ENCODE measurements at places on chromosomes 1 and 21. TPM values are rescaled to one million over a fixed set of nuclear protein-coding genes. Genes with fewer than 3 reads are reported as not detected.

Gene RAD54L
- total RNA-seq, result 4.2 TPM

Gene ANKRD34A
- 1.1 TPM for total RNA-seq

Gene FAM72C
- total RNA-seq, result 0.27 TPM

- H3K4me3 ChIP-seq, result no peak overlapping the region
- H3K27me3 ChIP-seq, result no peaks in the 10 kb centered on the region
- H3K27ac ChIP-seq, result no peak overlapping the region
- H3K36me3 ChIP-seq, result peaks cover 15% of the 10 kb centered on the region
- DNase-seq, result no peak
These were observed 7.6 kb downstream of the PAFAH2 start for GRCh38 chr1:25990251-25990650.

DNA sequence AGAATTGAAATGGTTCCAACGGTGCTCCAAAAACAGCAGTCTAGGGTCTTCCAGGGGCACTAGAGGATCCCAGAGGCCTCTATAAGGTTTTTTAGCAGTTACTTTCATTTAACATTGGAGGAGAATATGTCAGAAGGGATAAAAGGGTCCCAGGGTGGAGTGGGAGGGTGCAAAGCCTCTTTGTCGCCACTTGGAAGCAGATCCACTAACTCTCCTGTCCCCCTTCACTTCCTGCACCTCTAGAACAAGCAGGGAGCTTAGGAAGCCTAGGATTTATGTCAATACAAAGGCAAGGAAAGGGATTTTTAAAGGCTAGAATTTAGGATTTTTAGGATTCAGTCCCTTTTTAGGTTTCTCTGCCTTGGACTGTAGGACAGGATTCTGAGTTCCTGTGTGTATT lies 8.3 kb downstream of the PCP4L1 start:
- peaks cover 8% of the 10 kb centered on the region for H3K4me1 ChIP-seq
- DNase-seq, result no peak
- H3K27ac ChIP-seq, result no peak overlapping the region

- peaks cover 41% of the 10 kb centered on the region for H3K4me1 ChIP-seq
- peaks cover 14% of the 10 kb centered on the region for H3K36me3 ChIP-seq
- DNase-seq, result no peak
- no peaks in the 10 kb centered on the region for H3K27me3 ChIP-seq
- no peak overlapping the region for H3K27ac ChIP-seq
These were observed 36.4 kb downstream of the EPHA2 start for GRCh38 chr1:16119504-16119903.

- no peak overlapping the region for H3K4me3 ChIP-seq
- H3K4me1 ChIP-seq, result peaks cover 8% of the 10 kb centered on the region
- DNase-seq, result no peak
- H3K36me3 ChIP-seq, result no peaks in the 10 kb centered on the region
- no peak overlapping the region for H3K27ac ChIP-seq
These were observed 79.4 kb upstream of the SLC25A33 start for GRCh38 chr1:9459816-9460407.

GRCh38 chr1:178580096-178580495 lies 67.2 kb downstream of the TEX35 start:
- peak; percentile 38 for DNase-seq
- H3K36me3 ChIP-seq, result no peaks in the 10 kb centered on the region
- H3K27me3 ChIP-seq, result no peaks in the 10 kb centered on the region

- H3K36me3 ChIP-seq, result peaks cover 14% of the 10 kb centered on the region
- no peak for DNase-seq
- H3K4me1 ChIP-seq, result peaks cover 60% of the 10 kb centered on the region
- H3K27me3 ChIP-seq, result no peaks in the 10 kb centered on the region
- peak overlapping the region; percentile 73 for H3K27ac ChIP-seq
These were observed 7.2 kb downstream of the CAP1 start for GRCh38 chr1:40047769-40048168.

DNA sequence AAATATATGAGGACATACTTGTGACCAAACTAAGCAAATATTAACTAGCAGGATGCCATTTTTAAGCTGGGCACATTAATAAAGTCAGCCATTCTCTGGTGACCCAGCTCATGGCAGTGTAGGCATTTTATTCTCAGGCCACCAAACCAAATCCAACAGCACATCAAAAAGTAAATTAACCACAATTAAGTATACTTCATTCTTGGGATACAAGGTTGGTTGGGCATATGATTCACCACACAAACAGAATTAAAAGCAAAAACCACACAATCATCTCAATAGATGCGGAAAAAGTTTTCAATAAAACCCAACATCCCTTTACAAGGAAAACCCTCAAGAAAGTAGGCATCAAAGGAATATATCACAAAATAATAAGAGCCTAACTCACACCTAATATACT lies 101.3 kb downstream of the FAF1 start:
- DNase-seq, result no peak
- no peak overlapping the region for H3K27ac ChIP-seq
- H3K4me3 ChIP-seq, result no peak overlapping the region

GRCh38 chr21:15566703-15567102 lies 163.1 kb upstream of the USP25 start:
- H3K27ac ChIP-seq, result no peak overlapping the region
- peaks cover 38% of the 10 kb centered on the region for H3K27me3 ChIP-seq
- DNase-seq, result no peak
- no peak overlapping the region for H3K4me3 ChIP-seq

Measured in osteocyte (in vitro differentiated cells).